Epithelial cell of proximal tubule (primary cell): ENCODE measurements at places on chromosomes 11 and 22.

GRCh38 chr22:20606041-20606783 lies 98.8 kb downstream of the MED15 start:
- DNase-seq: peak; percentile 1

DNA sequence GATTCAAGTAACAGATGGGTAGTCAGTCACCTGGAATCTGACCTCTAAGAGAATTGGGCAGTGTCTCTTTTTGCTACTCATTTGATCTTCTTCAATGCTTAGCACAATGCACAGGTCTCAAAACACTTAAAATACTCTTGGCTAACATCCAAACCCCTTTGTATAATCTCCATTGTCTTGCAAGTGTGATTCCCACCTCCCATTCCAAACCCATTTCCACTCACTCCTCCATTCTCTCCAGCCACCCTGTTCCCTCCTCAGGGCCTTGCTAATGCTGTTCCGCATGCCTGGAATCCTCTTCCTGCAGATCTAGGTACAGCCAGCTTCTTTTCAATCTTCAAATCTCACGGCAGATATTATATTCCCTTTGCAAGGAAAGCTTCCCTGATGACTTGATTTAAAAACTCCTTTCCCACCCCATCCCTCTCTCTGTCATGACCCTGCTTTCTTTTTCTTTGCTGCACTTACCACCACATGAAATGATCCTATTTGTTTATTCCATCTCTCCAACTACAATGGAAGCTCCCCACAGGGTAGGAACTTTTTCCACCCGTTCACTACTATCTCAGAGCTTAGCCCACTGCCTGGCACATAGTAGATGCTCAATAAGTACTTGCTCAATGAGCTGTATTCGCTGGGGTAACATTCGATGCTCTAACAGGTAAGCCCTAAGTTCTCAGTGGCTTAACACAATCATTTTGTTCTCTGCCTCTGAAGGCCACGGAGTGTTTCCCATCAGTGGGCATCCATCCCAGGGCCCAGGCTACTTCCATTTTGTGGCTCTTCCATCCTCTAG lies 121.7 kb downstream of the MN1 start:
- no peak for DNase-seq

DNA sequence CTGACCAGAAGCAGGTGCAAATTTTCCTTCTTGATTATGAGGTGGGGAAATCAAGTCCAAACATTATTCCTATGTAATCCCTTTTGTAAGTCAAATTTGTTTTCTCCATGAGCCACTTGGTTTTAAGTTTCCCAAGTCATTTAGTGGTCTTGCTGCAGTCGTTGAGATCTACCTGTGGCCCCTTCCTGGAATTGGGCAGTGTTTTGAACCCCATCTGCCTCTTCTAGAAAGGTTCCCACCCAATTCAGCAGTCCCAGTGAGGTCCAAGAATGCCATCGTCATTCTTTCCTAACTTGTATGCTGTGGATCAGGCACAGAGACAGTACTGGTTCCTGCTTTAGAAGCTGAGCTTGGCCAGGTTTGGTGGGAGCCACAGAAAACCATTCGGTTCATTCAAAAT lies 77.8 kb upstream of the GNAZ start:
- DNase-seq: no peak

GRCh38 chr11:128608746-128609407 lies 21.5 kb upstream of the ETS1 start:
- DNase-seq: no peak

- no peak for DNase-seq
Observed at GRCh38 chr11:14499178-14499559, 442 bp downstream of the COPB1 start.

DNA sequence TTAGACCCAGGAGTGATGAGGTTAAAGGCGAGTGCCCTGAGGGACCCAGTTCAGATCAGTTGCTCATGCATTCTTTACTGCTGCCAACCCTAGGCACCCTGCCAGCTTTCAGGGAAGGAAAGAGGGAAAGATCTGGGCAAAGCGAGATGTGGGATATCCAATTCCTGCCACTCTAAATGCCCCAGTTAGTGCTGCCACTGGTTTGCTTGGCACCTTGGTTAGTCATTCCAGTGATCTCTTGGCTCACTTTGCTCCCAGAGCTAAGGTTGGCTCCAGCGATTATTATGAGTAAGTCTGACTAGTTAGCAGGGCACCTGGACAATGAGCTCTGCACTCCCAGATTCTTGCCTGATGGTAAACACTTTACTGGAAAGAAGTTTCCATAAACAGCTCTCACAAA lies 85.0 kb downstream of the INSC start:
- DNase-seq: peak; percentile 82

DNA sequence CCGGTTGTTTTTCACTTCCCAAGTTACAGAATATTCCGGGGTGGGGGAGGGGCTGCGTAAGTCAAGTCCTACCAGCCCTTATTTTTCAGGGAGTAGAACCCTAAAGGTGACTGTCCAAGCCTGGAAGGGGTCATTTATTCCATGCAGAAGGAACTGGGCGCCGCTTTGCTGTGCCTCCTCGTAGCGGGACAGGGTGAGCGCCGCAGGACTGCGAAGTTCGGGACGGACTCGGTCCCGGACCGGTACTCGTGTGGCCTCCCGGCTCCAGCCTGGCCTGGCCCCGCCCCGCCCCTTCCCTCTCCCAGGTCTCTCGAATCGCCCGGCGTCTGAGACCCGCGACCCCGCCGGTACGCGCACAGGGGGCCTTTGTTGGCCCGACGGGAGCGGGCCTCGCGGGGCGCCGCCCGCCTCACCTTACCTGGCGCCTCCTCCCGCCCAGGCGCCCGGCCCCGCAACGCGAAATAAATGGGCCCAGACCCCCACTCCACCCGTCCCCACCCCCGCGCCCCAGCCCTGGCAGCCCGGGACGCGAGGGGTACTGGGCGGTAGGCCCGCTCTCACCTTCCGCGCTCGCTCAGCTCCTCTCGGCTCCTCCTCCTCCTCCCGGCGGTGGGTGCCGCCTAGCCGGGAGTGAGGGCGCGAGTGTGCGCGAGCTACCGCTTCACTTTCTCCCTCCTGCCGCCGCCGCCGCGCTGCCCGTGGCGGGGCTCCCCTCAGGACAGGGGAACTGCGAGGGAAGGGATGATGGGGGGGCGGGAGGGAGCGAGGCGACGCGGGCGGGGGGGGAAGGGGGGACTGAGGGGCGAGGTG lies 698 bp downstream of the PAK1 start:
- DNase-seq: no peak

DNA sequence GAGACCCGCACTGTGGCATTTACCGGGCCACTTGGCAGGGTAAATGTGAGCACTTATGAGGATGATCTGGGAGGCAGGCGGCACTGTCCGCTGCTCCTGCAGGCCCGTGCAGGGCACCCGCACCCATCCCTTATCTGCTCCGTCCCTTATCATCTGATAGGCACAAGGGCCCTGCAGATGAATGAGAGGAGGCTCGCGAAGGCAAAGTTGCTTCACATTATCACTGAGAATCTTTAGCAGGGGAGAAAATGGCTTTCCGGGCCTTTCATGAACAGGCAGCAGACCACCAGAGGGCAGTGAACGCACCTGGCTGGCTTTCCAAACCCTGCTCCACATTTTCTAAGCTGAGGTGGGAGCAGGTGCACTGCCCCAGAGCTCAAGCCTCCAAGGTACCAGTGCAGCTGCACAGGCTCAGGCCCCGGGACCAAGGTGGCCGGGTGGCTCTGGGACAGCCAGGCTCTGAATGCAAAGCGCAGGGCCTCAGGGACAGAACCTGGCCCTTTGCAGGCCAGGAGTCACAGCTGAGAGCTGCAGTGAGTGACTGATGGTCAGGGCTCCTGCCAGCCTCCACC lies 165.6 kb downstream of the SHANK2 start:
- DNase-seq: no peak

DNA sequence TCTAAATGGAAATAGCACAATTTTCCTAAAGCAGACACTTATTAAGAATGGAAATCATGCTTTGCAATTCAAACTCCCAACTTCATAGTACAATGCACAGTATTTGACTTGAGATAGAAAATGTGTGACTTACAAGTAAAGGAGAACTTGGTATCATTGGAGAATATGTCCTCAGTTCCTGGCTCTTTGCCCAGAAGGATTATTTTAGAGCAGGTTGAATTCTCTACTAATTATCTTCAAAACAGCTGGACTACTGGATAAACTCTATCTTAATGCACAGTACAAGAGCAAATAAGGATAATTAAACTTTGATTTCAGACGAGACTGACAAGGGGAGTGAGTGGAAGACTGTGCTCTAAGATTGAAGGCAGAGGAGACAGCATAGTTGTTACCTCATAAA lies 839.4 kb downstream of the OPCML start:
- no peak for DNase-seq

- DNase-seq: no peak
Observed at GRCh38 chr11:70532066-70532440, 133.7 kb downstream of the CTTN start.

DNA sequence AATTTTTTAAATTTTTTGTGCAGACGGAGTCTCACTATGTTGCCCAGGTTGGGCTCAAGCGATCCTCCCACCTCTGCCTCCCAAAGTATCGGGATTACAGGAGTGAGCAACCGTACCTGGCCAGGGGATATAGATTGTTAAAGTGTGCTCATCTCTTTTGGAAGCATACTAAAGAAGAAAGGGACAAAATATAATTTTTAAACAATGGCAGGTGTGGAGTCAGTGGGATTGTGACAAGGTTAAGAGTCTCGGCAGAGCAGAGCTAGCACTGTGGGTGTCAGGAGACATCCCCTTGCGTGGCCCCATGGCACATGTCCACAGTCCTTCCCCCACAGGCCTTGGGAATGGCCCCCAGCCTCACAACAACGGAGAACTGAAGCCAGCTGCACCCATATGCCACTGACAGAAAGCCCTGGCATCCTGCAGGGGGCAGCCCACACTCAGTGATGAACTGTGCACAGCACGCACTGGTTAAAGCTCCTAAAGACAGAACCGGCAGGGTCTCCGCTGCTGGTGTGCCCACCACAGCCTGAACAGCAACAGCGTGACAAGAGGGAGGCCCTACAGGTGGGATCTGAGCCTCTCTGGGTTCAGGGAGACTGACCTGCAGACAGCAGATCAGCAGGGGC lies 29.9 kb downstream of the SERPIND1 start:
- no peak for DNase-seq

DNA sequence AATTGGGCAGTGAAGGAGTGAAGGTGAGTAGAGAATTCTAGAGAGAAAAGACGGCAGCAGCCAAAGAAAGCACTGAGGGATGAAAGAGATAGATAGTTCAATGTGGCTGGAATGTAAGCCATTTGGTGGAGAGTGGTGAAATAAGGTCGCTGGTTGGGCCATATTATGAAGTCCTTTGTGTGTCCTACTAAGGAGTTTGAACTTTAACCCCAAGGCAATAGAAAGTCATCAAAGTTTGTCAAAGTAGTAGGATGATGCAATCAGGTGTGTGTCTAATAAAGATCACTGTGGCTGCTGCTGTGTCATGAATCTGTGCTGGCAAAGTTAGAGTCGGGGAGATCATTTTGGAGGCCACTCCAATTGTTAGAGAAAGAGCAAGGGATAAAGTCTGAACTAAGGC lies 18.7 kb downstream of the RNF121 start:
- DNase-seq: no peak

DNA sequence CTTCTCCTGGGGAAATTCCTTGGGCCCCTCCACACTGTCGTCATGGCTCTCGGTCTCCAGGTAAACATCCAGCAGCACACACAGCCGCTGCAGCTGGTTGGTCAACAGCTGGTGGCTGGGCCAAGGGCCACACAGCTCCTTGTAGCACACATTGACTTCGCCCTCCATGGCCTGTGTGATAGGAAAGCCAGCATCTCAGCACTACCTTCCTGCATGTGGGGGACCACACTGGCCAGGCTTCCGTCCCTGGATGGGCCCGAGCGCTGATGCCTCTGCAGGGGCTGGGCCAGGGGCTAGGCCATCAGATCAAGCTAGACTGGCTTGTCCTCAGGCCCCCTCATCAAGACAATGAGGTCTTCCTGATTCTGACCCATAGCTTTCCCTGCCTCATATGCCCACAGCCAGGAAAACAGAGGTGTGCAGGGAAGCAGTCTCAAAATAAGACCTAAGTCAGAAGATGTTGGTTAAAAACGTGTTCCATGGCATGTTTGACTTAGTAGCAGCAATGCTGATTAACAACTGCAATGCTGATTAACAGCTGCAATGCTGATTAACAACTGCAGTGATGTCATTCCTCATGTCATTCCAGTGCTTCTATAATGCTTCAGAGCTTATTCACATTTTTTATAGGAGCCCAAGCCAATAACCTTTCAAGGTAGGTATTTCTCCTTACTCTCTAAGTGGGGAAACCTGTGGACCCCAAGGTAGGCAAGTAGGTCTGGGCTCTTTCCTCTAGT lies 31.3 kb downstream of the NEFH start:
- no peak for DNase-seq

GRCh38 chr11:43582024-43582862 lies 98.3 kb upstream of the HSD17B12 start:
- no peak for DNase-seq

DNA sequence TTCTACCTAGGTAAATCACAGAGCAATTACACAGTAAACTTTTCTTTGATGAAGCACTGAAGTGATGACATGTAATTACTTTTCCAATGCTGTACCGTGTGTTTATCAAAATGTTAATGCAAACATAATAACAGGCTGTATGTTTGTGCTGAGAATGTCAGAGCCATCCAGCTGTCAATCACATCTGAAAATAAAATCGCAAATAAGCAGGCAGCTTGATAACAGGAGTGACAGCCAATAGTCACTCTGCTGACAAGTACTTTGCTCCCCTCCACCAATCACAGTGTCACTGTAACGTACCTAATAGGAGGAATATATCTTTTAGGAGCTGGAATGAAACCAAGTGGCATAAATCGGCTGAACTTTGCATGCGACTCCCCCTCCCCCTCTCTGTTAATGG lies 119.7 kb downstream of the KIRREL3 start:
- no peak for DNase-seq

- DNase-seq: no peak
Observed at GRCh38 chr11:111672949-111673348, 70.7 kb downstream of the SIK2 start.

DNA sequence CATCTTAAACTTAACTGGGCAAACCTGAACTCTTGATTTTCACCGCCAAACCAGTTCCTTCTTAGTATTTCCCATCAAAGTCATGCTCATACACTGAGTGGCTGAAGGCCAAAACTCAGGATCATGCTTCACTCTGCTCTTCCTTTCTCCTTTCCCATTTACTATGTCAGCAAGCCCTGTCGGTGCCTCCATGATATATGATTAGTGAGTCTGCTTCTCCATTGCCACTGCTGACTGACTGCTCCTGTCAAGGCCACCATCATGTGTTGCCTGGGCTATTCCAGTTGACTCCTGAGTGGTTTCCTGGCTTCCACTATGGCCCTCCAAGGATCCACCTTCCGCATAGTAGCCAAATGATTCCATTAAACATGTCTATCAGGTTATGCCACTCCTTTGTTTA lies 42.8 kb upstream of the AMPD3 start:
- DNase-seq: no peak
